ENCODE measurements at places on chromosomes 13 and 19.
A peak's percentile ranks its signal among the peaks of the same experiment; 100 is the strongest.

- DNase-seq: no peak
These were observed 161.5 kb downstream of the DLEU7 start for GRCh38 chr13:50682002-50682401.

- DNase-seq: no peak
These were observed 96.3 kb upstream of the SPRY2 start for GRCh38 chr13:80437231-80437630.

DNA sequence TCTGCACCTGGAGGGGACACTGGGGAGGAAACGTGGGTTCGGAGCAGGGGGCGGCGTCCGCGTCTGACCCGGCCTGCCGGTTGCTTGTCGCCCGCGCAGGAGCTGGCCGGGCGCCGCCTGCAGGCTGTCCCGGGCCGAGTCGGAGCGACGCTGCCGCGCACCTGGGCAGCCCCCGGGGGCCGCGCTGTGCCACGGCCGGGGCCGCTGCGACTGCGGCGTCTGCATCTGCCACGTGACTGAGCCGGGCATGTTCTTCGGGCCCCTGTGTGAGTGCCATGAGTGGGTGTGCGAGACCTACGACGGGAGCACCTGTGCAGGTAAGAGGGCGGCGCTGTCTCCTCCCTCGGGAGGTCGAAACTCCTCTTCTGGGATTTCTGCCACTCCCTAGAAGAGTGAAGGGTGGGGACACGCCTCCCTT, 1.3 kb downstream of the ITGBL1 start:
- DNase-seq: no peak

DNA sequence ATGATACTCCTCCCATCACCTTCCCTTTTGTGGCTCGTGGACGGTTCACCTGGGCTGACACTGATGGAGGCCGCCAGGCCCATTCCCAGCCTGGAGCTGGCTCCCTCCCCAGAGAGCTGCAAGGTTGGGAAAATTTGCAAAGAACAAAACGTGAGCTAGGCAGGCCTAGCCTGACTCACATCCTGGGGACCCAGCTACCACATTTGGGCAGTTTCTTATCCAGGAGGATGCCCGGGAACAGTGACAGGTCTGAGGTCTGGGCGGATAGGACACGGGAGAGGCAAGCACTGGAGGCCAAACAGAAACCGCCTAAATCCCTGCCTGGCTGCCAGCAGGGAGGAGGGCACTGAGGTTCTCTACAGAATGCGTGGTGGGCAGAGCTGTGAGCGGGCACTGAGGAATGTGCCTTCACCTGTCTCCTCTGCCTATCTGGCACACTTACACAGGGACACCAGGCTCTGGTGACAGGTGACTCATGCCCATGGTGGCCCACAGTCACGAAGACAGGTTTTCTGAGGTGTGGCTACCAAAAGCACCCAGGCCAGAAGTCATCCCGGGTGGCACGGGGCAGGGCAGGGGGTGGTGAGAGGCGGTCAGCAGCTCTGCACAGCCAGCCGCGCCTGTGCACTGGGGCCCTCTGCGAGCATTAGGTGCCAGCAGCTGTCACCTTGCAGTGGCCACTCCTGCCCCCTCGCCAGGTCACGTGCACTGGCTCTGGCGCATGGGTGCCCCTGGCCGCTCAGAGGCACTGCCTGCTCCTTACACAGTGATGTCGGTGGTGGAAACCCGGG, 23.2 kb downstream of the SH3GL1 start:
- DNase-seq: peak; percentile 49

GRCh38 chr13:36921631-36922301, 1.7 kb upstream of the SMAD9 start:
- DNase-seq: no peak

DNA sequence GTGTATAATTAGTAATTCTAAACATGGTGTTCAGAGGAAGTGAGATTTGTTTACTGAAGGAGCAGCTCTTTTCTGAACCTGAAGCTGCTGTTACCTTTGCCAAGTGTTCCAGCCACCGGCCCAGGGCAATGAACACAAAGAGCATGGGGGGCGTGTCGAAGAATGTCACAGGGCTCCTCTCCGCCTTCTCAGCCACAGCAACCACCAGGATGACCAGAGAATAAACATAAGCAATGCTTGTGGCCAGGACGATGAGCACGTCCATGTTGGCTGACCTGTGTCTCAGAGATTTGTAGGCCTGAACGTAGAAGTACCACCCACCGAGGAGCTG, 53.1 kb downstream of the ATP7B start:
- no peak for DNase-seq

DNA sequence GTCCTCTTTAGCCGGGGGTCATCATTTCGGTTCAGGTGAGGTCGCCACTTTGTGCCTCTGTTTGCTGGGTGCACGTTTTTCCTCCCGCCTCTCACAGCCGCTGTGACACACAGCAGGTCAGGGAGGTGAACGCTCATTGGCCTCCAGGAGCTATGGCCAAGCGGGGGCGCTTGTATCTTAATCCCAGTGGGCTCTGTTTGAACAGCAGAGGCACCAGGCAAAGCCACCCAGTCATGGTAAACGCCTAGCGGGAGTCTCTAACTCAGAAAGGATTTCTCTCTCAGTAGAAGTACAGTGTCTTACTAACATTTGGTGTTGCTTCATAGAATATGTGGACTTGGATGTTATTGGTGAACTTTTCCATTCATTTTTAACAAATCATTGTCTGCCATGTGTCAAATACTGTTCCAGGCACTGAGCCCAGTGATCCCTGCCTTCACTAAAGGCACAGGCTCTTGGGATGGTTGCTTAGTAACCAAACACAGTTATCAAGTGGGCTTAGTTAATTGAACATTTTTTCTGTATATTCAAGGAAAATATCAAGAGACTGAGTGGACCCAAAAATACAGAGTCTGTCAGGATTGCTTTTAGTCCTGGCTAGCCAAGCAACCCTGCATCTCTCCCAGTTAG, 186.7 kb downstream of the STK24 start:
- DNase-seq: no peak

DNA sequence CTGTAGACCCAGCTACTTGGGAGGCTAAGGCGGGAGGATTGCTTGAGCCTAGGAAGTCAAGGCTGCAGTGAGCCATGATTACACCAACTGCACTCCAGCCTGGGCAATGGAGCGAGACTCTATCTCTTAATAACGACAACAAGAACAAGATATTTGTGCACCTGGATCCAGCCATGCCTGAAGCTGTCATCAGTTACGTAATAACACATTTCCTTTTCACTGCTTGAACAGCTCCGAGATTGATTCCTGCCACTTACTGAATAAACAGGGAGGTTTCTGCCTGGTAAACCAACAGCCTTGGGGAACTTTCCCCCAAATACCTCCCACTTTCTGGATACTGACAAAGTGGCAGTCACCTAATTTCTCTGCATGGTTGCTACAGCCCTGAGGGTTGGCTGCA, 5.4 kb downstream of the KANK2 start:
- no peak for DNase-seq

Measured in ureter (tissue), 1 donor.